Stomach (tissue), 19 donors: ENCODE measurements at places on chromosomes 16 and 17. TPM values are rescaled to one million over a fixed set of nuclear protein-coding genes. Genes with fewer than 3 reads are reported as not detected.
A peak's percentile ranks its signal among the peaks of the same experiment; 100 is the strongest.

Gene NHLRC4
- total RNA-seq, result 0.92 TPM

Gene CMTM2
- total RNA-seq, result not detected

Gene BCL6B
- total RNA-seq, result 5.5 TPM

Gene CEP295NL
- total RNA-seq, result 23.9 TPM

GRCh38 chr16:72815348-72816318 is 232.3 kb downstream of the ZFHX3 start:
- no peak for DNase-seq

- no peak for DNase-seq
Measured at GRCh38 chr16:70726892-70727361, 41.1 kb upstream of the MTSS2 start.

GRCh38 chr16:56682703-56683397 is 580 bp downstream of the MT1X start:
- no peak for DNase-seq

DNA sequence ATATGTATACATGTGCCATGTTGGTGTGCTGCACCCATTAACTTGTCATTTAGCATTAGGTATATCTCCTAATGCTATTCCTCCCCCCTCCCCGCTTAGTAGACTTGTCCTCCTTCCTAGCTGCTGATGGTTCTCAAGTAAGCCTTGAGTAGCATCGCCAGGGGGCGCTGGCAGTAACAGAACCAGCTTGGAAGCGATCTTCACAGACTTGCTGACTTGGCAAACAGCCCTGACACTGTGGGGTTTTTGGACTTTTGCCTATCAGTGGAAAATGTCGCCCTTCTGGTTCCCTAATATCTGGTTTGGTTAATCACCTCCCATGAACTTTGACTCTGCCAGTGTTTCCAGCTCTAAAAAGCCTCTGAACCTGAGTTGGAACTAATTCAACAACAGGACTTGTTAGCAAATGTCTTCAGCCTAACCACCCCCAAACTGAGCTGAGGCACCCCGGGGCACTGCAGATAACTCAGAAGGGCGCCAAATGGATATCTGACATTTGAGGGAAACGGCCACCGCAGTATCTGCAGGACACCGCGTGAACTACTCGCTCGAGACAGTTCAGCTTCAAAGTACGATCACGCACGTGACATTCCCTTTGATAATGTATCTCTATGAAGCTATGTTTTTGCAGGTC is 15.4 kb upstream of the SPATA32 start:
- peak; percentile 99 for DNase-seq

DNA sequence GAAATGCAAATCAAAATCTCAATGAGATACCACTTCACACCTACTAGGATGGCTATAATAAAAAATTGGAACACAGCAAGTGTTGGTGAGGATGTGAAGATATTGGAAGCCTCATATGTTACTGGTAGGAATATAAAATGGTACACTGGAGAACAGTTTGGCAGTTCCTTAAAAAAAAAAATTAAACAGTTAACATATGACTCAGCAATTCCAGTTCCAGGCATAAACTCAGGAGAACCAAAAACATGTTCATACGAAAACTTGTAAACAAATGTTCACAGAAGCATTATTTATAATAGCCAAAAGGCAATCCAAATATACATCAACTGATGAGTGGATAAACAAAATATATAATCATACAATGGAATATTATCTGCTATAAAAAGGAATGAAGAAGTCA is 28.2 kb downstream of the ZNF652 start:
- DNase-seq, result no peak

DNA sequence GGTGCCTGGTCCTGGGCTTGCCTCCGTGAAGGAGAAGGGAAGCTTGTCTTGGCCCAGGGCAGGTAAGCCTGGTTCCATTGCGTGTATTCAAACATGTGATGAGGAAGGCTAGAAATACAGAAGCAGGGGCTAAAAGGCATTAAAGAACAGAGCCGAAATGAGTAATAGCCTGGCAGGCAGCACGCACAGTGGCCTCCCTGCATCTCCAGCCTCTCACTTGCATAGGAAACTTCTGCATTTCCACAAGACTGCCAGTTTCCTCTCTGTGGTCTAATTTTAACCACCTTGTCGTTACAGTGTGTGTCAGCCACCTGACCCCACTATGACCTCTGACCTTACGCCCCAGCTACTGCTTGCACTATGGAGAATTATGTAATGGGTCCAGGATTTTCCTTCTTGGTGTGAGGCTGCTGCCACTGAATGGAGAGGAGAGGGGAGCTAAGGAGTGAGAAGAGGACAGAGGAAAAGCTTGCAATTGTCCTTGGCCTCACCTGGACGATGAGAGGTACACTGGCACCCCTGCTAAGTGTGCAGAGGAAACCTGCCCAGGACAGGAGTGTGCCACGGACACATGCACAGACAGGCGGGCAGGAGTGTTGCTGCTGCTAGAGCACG is 32.8 kb downstream of the HIC1 start:
- no peak for DNase-seq

- no peak for DNase-seq
Measured at GRCh38 chr17:15290605-15291004, 25.5 kb upstream of the PMP22 start.
